ENCODE measurements at places on chromosomes 1 and 21.
A peak's percentile ranks its signal among the peaks of the same experiment; 100 is the strongest.

DNA sequence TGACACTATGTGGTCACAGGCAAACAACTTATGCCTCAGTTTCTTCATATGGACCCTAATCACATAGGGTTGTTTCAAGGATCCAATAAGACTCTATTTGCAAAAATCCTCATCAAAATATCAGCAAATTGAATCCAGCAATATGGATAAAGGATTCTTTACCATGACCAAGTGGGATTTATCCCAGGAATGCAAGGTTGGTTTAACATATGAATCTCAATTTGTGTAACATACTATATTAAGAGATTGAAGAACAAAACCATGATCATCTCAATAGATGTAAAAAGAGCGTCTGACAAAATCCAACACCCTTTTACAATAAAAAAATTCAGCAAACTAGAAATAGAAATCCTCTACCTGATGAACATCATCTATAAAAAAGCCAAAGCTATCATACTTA, 23.9 kb downstream of the ARHGEF11 start:
- no peak for DNase-seq

- DNase-seq, result no peak
These were observed 28.6 kb downstream of the TMEM53 start for GRCh38 chr1:44645476-44646244.

GRCh38 chr1:180505732-180506335, 3.5 kb upstream of the ACBD6 start:
- peak; percentile 36 for DNase-seq

GRCh38 chr1:116382857-116383483, 9.9 kb downstream of the ATP1A1 start:
- DNase-seq, result no peak

DNA sequence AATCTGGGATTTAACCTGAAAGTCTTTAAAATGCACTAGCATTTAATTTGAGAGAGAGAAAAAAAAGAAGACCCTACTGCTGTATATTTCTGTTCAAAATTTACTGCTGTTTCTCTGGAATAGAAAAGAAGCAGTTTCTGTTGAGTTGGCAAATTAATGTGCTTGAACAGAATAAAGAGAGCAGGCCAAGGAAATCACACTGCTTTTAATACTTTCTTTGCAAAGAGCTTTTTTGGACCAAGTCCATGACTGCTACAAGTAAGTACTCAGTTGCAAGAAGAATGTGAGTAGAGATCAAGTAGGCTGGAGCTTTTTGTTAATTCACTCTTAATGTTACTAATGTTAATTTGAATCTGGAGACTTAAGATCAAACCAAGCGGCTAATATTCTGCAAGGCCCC, 336.2 kb upstream of the SGIP1 start:
- no peak for DNase-seq

GRCh38 chr1:221856228-221857093, 114.6 kb upstream of the DUSP10 start:
- DNase-seq, result peak; percentile 51

DNA sequence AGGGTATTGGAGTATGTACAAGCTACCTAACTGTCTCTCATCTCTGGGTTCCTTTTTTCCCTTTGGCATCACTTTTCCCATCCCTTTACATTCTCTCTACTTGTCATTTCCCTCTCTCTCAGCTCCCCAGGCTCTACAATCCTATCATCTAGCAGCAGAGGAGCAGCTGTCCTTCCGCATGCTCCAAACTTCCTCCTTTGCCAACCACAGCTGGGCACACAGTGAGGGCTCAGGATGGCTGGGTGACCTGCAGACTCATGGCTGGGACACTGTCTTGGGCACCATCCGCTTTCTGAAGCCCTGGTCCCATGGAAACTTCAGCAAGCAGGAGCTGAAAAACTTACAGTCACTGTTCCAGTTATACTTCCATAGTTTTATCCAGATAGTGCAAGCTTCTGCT, 561 bp downstream of the CD1E start:
- DNase-seq, result no peak

GRCh38 chr1:191608367-191608766, 549.9 kb upstream of the RGS18 start:
- no peak for DNase-seq

- no peak for DNase-seq
These were observed 14.5 kb upstream of the COG2 start for GRCh38 chr1:230627767-230628166.

DNA sequence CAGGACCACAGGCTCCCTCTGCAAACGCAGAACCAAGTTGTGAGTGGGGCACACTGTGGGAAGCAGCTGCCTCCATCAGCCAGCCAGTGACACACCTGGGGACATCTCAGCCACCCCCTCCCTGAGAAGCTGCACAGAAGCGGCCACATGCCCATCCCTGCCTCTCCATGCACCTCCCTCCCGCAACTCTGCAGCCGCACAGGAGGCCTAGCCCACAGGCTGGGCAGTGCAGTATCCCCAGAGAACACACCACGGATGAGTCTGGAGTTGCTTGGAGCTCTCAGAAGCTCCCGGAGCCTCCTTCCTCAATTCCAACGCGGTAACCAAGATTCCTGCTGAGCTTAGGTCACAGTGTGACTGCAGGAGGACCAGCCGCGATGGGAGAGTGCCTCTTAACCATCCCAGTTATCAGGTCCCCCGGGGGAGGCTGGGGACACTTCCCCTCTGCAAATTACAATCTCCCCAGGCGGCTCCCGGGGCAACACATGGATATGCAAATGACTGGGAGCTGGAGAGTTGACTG, 1.2 kb upstream of the WNT3A start:
- DNase-seq, result peak; percentile 18

DNA sequence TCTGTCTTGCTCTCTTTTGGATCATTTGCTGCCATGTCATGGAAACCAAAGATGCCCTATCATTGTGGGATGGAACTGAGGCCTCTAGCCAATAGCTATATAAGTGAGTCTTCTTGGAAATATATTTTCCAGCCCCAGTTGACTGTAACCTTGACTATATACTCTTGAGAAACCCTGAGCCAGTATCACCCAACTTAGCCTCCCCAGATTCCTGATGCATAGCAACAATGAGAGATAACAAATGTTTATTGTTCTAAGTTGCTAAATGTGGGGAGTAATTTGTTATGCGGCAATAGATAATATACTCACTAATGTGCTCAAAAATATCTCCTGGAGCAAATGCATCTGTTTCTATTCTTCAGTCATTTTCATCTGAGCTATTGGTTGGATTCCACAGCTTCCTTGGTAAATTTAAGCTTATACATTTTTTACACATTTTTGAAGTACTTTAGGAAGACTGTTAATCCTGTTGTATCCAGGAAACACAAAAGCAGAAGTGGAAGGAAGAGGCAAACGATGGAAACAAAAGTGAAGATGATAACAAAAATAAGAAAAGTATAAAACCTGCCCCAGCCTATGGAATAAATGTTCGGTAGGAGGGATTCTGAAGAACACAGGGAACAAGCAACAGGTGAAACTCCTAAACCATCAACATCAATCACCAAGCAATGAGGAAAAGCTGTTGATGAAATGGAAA, 6.3 kb upstream of the SRRM1 start:
- no peak for DNase-seq

GRCh38 chr1:90726425-90726985, 9.4 kb upstream of the BARHL2 start:
- DNase-seq, result no peak

DNA sequence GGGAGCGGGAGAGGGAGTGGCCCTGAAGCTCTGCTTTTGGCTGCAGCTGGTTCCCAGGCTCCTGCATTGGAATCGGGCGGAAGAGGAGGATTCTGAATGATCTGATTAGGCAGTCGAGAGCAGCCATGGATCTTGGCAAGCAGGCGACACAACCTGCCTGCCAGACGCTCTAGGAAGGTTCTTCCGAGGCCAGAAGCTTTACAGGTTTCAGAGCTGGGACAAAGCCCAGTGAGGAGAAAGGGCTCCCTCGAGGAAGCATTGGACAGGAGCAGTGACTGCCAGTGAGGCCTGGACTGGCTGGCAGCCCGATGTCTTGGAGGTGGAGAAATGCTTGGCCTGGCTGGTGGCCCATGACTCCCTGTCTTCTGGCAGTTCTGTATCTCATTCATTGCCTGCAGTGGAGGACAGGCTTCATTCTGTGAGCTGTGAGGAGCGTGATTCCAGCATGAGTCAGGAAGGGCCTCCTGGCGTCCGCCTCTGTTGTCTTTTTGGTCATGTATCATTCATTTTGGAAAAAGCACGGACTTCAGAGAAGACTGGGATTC, 132.7 kb upstream of the IPO9 start:
- peak; percentile 98 for DNase-seq

- DNase-seq, result no peak
These were observed 14.3 kb downstream of the EGLN1 start for GRCh38 chr1:231407547-231408396.

GRCh38 chr1:200257235-200257634, 152.6 kb downstream of the ZNF281 start:
- DNase-seq, result peak; percentile 33

GRCh38 chr1:154938604-154939399, 2.3 kb upstream of the PMVK start:
- DNase-seq, result no peak

DNA sequence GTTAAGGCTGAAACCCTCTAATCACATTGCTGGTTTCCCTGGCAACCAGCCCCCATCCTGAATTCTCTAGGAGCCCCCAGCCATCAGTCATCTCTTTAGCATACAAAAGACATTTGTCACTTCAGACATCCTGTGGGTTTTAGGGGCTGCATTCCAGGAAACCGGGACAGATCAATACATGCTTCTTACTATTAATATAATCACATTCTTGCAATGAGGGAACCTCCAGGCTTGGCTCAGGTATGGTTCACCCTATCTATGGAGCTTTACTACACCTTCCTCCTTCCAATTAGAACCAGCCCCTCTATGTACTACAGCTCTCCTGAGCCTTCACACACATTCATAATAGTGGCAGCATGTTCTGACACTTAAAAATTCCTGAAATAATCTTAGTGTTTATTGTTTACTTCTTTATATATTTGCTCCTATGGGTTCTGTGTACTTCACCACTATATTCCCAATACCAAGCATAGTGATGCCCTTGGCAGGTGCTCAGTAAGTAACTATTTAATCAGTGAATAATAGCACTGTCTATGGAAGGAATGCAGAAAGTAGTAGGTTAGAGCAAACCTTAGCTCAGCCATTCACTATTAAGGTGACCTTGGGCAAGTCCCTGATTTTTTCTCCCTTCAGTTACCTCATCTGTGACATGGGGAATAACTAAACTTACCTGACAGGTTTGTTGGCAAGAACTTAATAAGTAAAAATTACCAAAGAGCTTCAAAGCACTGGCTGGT, 59.6 kb downstream of the ZNF678 start:
- DNase-seq, result no peak

- no peak for DNase-seq
These were observed 36.4 kb downstream of the ABCA4 start for GRCh38 chr1:94084547-94084946.

- DNase-seq, result peak; percentile 32
These were observed 17.7 kb downstream of the ETNK2 start for GRCh38 chr1:204134103-204134502.

GRCh38 chr1:151993084-151993733, 450 bp downstream of the S100A10 start:
- peak; percentile 47 for DNase-seq

GRCh38 chr1:237093691-237094090, 51.7 kb downstream of the RYR2 start:
- no peak for DNase-seq

GRCh38 chr1:203278082-203278884, 27.0 kb upstream of the BTG2 start:
- peak; percentile 84 for DNase-seq

DNA sequence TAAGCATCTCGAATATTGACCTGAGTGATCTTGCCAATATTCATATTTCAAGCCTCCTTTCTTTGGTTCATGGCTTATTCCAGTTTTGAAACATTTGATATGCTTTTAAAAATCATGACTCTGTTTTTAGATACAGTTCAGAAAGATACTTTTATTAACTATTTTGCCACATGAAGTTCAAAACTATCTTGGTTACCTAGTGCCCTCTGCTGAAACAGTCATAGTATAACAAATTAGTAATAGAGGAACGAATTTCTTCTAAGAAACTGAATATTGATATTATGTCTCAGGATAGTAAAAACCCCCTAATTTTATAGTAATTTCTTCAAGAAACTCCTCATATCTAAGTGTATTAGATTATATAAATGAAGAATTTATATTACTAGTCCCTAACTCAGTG, 52.6 kb upstream of the RC3H1 start:
- peak; percentile 41 for DNase-seq

DNA sequence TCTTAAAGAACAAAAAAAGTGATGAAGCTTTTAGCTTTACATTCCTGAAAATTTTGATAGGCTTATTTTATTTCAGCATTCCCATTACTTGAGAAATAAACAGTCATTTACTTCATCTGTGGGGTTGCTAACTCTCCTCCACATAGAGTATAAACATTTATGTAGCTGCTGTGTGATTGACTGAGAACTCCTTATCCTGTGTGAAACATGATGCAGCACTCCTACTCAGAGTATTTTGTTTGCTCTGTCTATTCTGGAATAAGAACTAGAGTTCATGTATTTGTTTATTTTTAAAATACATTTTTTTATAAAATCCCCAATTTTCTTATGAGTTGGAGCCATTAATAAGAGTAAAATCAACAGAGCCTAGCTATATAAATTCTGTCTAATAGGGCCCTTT, 318.7 kb upstream of the SPAG17 start:
- DNase-seq, result no peak

DNA sequence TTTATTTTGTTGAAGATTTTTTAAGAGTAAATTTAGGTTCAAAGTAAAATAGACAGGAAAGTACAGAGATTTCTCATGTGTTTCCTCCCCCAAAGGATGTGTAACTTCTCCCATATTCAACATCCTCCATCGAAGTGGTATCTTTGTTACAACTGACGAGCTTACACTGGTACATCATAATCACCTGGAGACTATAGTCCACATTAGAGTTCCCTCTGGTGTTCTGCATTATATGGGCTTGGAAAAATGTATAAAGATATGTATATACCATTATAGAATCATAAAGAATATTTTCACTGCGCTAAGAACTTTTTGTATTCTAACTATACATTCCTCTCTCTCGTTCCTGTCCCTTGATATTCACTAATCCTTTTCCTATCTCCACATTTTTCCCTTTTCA, 203.7 kb downstream of the AMY1C start:
- DNase-seq, result no peak

DNA sequence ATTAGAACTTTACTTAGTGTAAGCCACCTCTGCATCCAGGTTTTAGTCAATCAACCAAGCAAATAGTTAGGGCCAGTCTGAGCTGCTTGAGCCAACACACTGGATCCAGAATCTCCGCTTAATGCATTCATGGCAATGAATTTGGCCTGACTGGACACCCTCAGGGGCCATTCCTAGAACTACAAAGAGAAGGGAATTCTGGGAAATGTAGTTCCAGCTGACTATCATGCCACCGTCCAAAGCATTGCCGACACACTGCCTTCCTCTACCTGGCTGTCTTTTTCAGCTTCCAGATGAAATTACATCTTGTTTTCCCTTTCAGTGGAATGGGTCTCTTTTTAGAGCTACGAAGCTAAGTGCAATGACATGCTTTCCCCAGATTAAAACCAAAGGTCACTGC, 163.0 kb upstream of the IGSF21 start:
- no peak for DNase-seq

DNA sequence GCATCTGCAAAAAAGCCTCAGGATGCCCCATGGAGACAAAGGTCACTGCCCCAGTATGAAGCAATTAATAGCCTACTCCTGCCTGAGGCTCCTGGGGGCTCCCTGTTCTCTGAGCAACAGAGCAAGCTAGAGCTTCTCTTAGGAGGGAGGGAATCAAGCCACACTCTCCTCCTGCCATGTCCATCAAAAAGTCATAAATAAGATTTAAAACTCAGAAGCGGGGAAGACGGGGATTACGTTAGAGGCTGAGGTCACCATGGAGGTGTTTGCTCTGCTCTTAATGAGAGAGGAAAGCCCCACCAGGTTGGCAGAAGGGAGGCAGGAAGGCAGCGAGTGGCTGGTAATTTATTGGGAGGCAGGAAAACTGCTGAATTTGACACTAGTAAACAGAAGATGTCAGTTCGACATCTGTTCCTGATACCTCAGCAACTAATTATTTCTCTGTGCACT, 98.4 kb upstream of the TNR start:
- no peak for DNase-seq
